ENCODE measurements at places on chromosomes 16 and 17.

- no peak for DNase-seq
These were observed 15.3 kb downstream of the CMTM3 start for GRCh38 chr16:66619534-66620428.

DNA sequence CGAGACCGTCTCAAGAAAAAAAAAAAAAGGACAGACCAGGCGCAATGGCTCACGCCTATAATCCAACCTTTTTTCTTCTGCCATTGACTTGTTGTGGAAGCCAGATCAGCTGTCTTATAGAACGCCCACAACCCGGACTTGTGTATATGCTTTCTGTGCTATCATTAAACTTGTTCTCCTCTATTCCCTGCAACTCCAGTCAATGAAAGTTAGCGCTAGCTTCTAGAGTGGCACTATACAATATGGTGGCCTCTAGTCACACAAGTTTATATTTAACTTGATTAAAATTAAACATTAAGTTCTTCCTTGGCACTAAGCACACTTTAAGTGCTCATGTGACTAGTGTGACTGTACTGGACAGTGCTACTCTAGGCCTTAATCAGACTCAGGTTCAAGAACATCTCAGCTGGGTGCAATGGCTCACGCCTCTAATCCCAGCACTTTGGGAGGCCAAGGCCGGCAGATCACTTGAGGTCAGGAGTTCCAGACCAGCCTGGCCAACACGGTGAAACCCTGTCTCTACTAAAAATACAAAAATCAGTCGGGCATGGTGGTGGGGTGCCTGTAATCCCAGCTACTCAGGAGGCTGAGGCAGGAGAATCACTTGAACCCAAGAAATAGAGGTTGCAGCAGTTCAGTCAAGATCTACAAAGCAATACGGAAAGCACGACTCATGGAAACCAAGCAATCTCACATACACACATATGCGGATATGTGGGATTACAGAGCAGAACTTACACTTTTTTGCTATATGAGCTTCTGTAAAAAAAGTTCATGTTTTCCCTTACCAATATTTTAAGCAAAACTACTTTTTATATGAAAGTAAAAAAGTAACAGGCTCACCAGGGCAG lies 18.8 kb upstream of the GLG1 start:
- no peak for DNase-seq

GRCh38 chr17:57803021-57803420 lies 46.8 kb downstream of the MRPS23 start:
- DNase-seq: no peak

DNA sequence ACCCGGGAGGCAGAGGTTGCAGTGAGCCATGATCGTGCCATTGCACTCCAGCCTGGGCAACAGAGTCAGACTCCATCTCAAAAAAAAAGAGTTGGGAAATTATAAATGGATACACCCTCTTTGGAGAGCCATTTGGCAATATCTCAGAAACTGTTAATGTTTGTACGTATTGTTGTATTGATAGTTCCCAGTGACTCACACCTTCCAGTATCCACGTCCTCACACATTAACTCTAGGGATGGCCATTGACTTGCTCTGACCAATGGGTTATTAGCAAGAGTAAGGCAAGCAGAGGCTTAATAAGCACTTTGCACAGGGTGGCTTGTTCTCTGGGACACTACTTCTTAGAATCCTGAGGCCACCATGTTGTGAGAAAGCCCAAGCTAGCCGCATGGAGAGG lies 107.6 kb upstream of the LHX1 start:
- DNase-seq: no peak

- no peak for DNase-seq
These were observed 282.2 kb downstream of the MAF start for GRCh38 chr16:79318143-79318899.

GRCh38 chr17:80527016-80527645 lies 17.5 kb upstream of the RPTOR start:
- no peak for DNase-seq

GRCh38 chr16:67749436-67750078 lies 30.4 kb upstream of the GFOD2 start:
- DNase-seq: no peak

DNA sequence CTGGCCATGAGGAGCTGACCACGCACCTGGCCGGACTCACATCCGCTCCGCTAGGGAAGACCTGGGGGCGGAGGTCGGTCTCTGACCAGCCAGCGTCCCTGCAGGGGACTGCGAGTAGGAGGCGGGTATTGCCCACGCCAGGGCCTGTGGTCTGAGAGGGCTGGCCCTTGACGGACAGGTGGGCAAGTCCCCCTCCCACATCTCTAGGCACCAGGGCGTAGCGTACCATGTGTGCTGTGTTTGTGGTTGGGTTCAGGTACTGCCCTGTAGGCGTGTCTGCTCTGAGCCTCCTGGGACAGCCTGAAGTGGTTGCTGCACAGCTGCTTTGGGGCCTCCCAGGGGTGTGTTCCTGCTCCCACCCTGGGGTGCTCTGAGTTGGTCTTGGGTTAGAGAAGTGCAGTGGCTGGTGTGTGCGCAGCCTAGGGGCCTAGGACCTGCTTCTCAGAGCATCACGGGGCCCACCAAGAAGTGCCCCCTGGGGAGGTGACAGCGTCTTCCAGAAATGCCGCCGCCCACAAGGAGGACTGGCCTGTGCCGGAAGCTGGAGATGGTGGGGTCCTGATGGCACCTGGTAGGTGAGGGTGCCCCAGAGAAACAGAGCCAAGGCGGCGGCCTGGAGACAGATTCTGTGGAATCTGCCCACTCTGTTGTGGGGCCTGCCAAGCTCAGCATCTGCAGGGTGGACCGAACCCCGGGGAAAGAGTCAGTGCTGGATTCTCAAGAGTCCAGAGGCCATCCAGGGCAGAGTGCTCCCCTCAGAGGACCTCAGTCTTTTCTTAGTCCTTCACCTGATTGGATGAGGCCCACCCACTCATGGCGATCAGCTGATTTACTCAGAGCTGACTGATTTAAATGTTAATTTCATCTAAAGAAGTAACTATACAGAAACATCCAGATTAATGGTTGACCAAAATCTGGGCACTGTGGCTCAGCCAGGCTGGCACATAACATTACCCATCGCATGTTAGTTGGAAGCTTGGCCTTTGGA lies 48.3 kb downstream of the WDR45B start:
- no peak for DNase-seq

DNA sequence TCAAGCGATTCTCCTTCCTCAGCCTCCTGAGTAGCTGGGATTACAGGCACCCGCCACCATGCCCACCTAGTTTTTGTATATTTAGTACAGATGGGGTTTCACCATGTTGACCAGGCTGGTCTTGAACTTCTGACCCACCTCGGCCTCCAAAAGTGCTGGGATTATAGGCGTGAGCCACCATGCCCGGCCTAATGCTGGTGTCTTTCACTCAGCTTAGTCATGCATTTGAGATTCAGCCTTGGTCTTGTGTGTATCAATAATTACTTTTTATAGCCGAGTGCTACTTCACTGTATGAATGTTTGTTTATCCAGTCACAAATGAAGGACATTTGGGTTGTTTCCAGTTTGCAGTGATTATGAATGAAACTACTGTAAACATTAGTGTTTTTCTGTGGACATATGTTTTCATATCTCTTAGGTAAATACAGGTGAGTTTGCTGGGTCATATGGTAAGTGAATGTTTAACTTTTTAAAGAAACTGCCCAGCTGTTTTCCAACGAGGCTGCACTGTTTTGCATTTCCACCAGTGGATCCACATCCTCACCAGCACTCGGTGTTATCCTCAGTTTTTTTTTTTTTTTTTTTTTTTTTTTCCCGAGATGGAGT lies 11.0 kb upstream of the PLCG2 start:
- no peak for DNase-seq

DNA sequence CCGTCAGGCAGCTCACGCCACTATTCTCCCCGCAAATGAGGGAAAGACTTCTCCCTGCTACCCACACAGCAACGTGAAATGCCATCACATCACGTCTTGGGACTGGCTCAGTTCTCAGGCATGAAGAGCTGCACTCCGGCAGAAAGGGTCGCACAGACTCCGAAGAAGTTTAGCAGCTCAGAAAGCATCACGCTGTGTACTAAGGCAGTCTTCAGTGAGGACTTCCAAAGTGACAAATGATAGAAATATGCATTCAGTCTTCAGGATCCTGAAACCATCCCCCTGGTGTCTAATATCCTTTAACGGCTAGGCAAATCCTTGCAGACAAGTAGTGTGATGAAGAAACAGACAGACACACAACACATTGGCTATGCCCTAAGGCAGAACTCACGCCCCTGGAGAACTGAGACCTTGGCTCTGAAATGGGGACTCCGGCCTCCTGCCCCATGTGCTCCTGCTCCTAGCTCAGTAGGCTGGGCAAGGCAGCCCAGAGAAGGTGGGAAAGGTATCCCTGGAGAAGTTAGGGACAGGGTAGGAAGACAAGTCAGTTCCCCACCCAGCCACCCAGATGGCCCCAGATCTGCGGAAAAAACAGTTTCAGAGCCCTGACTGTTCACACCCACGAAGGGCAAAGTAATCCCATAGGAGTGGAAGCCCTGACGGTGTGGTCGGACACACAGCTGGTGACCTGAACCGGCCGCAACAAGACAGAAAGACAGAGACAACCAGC lies 1.6 kb downstream of the XYLT1 start:
- DNase-seq: no peak

DNA sequence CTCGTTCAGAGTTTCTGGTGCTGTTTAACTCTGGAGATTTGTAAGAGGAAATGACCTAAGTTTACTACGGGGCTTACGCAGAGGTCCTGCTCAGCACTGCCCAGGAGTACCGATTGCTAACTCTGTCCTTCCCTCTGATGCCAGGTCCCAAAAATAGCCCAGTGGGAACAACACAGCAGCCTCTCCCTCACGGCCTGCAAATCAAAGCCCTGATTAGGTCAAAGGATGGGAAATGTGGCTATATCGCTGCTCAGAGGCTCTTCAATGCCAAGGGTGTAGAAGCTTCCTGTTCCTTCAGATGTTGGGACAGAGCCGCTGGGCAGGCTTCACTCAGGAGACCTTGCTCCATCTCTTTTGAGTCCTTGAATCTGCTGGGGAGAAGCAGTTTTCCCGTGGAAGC lies 174.2 kb upstream of the KCNJ16 start:
- DNase-seq: no peak

GRCh38 chr17:46195217-46195855 lies 2.1 kb upstream of the KANSL1 start:
- DNase-seq: no peak

DNA sequence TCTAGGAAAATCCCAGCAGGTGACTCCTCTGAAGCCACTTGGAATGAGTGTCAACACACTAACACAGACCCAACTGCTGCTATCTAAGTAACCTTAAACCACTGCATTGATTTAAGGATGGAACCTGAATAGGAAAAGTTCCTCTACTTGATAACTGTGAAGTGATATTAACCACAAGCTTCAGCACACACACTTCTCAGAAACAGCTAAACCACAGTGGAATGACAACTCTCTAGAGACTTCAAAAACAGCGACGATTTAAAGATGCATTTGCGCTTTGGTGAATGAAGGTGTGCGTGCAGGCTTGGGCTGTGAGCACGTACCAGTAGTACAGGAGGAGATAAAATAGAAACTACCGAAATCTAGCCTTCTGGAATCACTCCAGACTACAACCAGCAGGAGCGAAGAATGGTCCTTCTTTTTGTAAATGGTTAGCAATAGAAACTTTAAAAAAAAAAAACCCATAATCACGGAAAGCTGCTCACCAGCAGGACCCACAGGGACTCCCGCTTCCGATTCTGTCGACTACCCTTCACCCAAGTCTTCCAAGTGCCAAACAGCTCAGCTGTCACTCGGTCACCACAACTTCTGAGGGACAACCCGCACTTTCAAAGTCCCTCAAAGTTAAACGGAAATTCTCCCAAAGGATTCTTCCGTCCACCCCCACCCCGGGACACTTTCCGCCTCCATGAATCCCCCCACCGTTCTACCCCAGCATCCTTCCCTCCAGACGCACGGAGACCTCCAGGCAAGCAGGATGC lies 137.7 kb upstream of the CORO6 start:
- no peak for DNase-seq

DNA sequence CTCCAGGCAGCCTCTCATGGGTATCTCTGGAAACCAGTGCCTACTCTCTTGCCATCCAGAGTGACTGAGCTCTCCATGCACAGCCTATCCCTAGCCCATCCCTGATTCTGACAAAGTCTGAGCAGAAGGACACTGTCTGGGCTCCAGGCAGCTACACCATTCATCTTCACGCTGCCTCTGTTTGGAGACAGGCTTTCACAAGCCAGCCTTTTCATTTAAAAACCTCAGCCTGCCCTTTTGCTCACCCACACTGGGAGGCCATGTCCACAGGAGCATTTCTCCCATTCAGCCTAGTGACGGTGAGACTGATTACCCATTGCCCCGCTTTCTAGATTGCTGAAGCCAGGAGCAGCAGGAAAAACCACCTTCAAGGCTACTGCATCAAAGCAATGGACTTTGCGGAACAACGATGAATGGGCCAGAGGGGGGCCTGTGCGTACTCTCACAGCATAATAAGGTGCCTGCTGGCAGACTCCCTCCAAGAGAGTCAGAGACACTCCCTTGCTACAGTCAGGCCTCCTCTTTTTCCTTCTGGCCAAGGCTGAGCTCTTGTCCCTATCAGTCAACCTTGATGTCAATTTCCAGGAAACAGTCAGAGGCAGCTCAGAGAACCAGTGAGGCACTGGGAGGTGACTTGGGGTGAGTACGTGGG lies 24.7 kb upstream of the CDH13 start:
- no peak for DNase-seq

DNA sequence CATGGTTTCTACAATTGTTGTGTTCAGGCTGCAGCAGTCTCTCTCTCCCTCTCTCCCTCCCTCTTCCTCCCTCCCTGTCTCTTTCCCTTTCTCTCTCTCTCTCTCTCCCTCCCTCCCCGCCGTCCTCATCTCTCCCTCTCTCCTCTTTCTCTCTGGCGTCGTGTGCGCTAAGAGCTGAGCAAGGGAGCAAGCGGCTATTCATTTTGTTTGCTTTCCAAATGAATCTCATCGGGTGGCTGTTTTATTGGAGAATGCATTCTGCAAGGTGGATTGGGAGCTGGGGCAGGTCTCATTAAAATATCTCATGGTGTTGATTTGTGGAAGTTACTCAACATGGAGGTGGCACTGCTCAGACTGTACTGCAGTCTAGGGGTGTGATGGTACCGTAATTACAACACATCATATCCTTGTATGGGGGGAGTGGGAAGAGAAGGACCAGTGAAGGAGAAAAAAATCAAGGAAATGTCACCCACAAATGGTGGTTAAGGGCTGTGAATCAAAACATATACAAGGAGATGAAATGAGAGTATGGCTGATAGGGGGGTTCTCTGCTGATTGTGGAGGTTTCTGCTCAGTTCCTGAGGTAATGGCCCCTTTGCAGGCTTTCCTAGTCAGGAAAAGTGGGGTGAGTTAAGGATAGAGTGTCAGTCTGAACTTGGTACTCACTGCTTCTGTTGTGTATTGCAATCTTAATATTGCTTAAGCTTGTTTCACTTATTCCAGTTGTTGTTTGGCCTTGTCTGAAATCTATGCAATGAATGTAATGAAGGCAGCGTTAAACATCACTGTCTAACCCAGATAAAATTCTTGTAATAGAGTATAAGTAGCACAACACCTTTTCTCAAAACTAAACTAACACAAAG lies 2.7 kb downstream of the MSL1 start:
- DNase-seq: no peak

All from thoracic aorta (tissue), 2 donors.